ENCODE measurements at places on chromosomes 3 and 15.

DNA sequence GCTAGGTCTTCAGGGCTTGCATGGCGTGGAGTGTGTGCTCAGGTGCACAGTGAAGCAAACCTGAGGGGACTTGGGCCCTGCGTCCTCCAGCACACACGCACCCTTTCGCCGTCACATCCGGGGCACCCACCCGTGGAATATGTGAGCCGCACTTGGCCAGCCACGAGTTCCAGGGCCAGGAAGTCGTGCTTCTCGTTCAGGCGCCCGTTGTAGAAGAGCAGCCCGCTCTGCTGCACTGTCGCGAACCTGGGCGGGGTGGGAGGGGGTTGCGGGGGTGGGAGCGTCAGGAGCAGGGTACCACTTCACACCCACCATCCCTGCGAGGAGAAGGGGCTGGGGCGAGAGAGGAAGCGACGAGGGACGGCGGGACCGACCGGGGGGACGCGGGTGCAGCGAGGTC is 7.1 kb downstream of the CELSR3 start:
- DNase-seq = no peak

DNA sequence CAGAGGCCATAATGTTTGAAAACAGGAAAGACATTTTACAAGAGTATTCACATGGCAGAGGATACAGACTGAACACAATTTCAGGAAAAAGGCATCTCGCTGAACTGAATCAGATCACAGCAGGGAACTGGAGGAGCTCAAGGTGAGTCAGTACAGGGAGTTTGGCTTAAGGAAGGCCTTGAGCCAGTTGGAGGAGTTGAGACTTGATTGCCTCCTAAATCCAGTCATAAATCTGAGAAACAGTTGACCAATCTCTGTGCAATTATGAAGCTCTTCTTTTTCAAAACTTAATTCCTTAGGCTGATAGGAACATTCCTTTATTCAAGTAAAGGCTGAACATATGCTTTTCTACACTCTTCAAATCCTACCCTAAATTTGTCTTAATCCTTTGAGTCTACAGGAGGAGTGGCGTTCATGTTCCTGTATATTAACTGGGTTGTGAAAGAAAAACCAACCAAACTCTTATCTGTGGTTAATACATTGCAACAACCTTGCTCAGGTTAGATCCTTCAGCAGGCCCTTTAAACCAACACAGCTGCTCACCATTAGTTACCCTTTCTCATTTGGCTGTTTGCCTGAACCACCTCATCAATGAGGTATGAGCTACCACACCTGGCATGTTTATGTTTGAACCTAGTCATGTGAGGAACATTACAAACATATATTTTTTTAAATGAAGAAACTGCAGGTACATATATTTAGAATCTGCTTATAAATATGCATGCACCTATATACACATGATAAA is 404.1 kb upstream of the ATP11B start:
- DNase-seq = peak; percentile 61

- no peak for DNase-seq
Measured at GRCh38 chr3:67647390-67647878, 7.0 kb downstream of the SUCLG2 start.

DNA sequence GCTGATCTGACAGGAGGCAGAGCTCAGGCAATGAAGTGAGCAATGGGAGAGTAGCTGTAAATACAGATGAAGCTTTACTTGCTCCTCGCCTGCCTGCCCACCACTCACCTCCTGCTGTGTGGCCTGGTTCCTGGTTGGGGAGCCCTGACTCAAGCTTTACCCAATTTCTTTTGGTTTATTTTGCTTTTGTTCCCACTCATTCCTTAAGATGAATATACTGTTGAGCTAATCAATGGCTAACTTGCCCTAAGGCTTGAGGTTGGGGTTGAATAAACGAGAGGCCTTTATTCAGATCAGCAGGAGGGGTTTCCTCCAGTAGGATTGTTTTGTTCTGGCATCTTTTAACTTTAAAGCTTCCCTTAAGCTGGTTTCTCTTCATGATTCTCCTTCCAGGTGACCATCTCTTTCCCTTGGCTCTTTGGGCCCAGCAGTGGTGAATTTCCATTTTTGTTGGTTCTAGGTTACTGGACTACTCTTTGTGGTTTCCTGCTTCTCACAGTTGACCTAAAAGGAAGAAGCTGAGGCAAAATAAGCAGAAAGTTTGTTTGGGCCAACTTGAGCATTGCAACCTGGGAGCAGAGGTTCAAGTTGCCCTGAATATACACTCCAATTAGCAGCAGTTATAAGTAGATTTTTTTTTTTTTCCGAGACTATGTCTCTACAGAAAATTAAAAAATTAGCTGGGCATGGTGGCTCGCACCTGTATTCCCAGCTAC is 44.4 kb downstream of the STARD9 start:
- DNase-seq = no peak

GRCh38 chr3:65666448-65667091 is 372.1 kb downstream of the MAGI1 start:
- no peak for DNase-seq

- no peak for DNase-seq
Measured at GRCh38 chr3:31436830-31437229, 95.9 kb upstream of the STT3B start.
